ENCODE measurements at places on chromosomes 11 and 22.

DNA sequence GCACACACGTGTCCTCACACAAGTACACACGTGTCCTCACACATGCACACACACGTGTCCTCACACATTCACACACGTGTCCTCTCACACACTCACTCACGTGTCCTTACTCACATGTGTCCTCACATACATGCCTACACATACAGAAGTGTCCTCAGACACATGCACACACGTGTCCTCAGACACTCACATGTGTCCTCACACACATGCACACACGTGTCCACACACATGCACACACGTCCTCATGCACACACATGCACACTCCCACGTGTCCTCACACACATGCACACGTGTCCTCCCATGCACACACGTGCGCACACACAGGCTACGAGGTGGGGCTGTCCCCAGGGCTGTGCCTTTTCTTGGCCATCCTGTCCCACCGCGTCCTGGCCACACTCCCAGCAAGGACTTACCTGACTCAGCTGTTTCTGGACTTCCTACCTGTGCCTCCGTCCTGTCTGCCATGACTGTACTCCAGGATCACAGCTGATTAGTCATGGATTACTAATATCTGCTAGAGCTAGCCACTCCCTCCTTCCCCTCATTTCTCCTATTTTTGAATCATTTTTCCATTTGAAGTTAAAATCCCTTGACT, 990.2 kb downstream of the BRD1 start:
- DNase-seq: no peak

DNA sequence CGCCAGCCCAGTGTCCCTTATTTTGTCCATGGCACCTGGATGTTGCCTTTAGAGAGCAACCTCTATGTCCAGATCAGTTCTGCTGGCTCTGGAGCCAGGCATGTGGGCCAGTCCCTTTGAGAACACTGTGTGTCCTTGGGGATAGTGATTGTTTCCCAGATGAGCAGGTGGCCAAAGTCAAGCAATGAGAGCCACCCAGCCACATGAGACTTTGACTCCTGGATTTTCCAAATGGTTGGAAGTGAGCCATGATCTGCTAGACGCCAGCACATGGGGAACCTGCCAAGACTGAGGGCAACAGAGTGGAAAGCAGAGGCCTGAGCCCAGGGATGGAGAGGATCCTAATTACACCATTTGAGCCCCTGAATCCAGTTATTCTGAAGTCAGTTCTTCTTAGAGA, 479.8 kb downstream of the OPCML start:
- DNase-seq: no peak

DNA sequence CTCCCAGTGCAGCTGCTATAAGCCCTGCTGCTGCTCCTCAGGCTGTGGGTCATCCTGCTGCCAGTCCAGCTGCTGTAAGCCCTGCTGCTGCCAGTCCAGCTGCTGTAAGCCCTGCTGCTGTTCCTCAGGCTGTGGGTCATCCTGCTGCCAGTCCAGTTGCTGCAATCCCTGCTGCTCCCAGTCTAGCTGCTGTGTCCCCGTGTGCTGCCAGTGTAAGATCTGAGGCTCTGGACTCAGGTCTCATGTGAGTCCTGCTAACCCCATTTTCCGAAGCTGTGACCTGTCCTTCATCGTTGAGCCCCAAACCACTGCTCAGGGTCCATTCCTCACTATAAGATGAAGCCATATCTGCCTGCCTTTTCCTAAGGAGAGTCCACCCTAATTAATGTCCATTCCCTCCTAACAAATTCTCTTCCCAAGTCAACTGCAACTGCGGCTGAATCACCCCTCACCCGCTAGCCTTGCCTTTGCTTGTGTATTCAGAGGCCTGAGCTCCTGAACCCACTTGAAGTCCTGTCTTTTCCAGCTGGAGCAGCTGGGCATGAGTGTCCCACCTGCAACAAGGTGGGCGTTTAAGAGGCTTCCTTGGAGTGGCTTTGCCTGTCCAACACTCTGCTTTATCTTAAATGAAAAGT, 626 bp downstream of the KRTAP5-7 start:
- no peak for DNase-seq

DNA sequence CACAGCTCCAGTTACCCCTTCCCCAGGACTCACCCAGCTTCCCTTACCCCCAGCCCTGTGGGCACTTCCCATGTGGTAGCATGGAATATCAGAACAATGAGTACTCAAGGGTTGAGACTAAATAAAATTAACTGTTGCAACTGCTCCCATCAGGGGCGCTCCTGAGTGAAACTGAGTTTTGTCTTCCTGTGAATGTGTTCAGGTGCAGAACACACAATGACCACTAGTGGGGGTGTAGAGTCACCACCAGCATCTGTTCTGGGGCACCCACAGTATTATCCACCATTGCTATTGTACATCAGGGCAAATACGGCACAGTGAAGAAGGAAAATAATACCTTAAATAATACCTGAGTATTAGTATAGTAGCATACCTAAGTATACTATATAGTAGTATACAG, 689.7 kb downstream of the TBC1D22A start:
- DNase-seq: no peak

DNA sequence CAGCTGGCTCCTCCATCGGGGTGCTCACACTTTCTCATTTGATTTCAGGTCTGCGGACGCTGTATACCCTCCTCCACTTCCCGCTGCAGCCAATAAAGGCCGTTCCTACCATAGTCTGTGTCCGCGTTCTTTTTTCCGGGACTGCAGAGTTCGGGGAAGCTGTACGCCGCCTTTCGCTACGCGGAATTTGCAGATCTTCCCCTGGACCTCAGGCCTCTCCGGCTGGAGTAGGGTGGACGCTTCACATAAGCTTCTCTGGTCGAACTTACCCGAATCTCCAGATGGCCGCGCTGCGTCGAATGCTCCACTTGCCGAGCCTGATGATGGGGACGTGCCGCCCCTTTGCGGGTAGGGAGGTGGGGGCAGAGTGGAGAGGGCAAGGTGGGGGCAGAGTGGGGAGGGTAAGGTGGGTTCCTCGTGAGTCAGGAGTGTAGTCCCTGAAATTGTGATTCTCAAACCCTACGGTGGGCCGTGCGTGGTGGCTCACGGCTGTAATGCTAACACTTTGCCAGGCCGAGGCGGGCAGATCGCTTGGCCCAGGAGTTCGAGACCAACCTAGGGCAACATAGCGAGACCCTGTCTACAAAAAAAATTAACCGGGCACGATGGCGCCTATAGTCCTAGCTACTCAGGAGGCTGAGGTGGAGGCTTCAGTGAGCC, 617 bp downstream of the CSKMT start:
- DNase-seq: no peak

DNA sequence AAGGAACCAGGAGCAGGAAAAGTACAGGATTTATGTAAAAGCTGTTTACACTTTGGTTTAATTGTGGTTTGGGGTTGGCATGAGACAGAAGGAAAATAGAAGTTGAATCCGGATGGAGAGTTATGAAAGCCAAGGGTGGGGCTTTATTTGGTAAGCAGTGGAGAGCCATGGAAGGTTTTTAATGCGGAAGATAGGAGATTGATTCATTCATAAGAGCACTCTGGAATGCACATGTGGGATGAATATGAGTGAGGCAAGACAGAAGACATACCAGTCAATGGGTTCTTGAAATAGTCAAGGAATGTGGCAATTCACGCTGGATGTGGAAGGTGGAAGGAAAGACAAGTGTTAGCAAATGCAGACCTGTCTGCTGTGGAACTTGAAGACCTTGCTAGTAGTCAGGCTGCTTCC, 9.3 kb upstream of the GLB1L3 start:
- no peak for DNase-seq

DNA sequence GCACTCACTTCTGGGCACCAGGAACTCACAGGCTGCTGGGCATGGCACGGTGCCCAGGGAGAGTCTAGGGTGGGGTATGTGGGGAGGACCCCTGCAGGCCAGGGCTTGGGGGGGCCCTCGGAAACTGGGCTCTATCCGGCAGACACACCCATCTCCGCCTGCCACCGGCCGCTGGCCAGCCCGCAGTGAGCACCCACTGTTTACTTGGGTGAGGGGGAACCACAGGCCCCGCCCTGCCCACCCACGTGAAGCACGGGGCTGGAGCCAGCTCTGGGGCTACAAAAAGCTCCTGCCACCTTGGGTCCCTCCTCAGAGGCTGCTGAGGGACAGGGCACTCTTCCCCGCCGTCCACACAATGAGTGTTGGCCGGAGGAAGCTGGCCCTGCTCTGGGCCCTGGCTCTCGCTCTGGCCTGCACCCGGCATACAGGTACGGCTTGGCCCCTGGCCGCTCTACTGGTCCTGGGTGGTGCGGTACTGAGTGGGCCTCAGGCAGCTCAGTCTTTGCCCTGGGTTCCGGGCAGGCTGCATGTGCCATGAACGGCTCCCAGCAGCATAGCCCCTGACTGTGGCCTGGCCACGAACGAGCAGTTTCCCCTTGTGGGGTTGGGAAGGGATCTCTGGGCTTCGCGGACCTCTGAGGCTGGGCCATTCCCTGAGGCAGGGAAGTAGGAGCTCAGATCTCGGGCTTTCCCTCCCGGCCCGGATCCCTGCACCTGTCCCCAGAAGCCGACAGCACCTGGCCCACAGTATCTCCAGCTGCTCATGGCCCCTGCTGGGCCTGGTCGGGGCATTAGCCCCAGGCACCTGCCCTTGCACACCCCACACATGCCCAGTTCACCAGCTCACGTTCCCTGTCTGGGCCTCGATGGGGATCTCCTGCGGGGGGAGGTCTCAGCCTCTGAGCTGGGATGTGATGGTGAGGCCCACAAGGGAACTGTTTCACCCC, at the start of gene MUC5AC:
Gene MUC5AC, plus strand, starts transcription at position 309 of the 947 bp plus-strand sequence. Its CDS starts 47 bp downstream, at position 356.
- no peak for DNase-seq

- DNase-seq: no peak
Observed at GRCh38 chr22:25060522-25061071, 108.1 kb downstream of the KIAA1671 start.

- DNase-seq: no peak
Observed at GRCh38 chr11:44221992-44222391, 87.9 kb downstream of the ALX4 start.

GRCh38 chr11:116030697-116031331, 526.6 kb upstream of the CADM1 start:
- no peak for DNase-seq

DNA sequence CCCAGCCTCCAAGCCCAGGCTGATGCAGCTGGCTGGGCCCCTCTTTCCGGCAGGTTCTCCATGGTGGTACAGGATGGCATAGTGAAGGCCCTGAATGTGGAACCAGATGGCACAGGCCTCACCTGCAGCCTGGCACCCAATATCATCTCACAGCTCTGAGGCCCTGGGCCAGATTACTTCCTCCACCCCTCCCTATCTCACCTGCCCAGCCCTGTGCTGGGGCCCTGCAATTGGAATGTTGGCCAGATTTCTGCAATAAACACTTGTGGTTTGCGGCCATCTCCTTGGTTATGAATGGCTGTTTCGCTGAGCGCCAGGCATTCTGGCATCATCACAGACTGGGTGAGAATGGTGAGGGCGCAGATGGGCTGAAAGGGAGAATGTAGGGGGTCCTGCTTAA, 3.6 kb downstream of the PRDX5 start:
- no peak for DNase-seq

GRCh38 chr11:117520201-117520600, 192.5 kb downstream of the CEP164 start:
- no peak for DNase-seq

DNA sequence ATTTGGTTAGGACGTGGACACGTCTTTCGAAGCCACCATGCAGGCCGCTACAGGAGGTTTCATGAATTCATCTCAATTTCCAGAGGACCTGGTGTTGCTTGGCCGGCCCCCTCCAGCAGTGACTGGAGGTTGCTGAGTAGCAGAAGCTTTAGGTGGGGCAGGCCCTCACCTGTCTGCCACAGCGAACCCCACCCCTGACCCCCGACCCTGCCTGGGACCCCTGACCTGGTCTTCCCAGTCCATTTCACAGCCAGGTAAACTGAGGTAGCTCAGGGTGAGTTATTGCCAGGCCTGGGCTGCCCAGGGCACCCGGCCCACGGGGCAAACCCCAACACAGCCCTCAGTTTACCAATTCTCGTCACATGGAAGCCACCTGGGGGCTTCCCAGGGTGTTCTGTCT, 39.1 kb upstream of the SMIM38 start:
- no peak for DNase-seq

GRCh38 chr11:77411137-77411707, 62.7 kb downstream of the PAK1 start:
- peak; percentile 16 for DNase-seq

- no peak for DNase-seq
Observed at GRCh38 chr22:17770180-17771077, 3.8 kb downstream of the BID start.

- DNase-seq: no peak
Observed at GRCh38 chr22:40743768-40744167, 64.5 kb downstream of the MCHR1 start.

- no peak for DNase-seq
Observed at GRCh38 chr11:115334932-115335788, 169.1 kb downstream of the CADM1 start.

DNA sequence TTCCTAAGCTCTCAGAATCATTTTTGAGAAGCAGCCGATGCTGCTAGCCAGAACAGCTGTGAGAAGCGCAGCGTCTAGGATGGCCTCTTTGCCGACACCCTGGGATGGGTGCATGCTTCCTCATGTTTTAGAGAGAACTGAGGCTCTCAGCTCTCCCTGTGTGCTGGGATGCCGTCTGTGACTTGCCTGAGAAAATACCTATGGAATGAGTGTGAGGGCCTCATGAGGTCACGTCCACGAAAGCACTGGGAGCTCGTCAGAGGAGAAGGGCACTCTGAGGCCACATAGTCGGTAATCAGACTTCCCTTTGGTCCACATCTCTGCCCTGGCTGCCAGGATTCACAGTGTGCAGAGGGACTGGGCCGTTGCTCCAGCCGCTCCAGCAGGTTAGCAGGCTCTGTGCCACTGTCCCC, 54.7 kb downstream of the MICAL3 start:
- DNase-seq: no peak

GRCh38 chr11:14026961-14027360, 64.4 kb downstream of the SPON1 start:
- no peak for DNase-seq

GRCh38 chr11:62599901-62600300, 1.8 kb downstream of the MTA2 start:
- DNase-seq: no peak

DNA sequence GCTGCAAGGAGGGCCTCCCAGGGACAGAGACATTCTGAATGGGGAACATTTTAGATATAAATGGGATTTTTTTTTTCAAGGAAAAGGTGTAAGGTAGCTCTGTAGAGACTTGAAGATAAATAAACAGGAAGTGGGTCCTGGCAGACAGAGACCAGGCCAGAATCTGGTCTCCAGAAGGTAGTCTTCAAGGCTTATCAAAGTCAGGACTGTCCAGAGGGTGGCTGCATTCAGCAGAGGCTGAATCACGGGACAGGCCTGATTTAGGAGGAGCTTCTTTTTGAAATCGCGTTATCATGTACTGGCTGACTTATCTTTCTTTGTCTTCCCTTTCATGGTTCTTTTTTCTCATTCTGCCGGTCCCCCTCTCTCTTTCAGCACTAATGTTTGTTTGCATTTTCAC, 542.9 kb downstream of the NTM start:
- DNase-seq: no peak

- DNase-seq: no peak
Observed at GRCh38 chr11:84870486-84870885, 756.7 kb downstream of the DLG2 start.

- DNase-seq: no peak
Observed at GRCh38 chr11:34345540-34345876, 12.3 kb downstream of the ABTB2 start.
